ENCODE measurements at places on chromosomes 4 and X.
A peak's percentile ranks its signal among the peaks of the same experiment; 100 is the strongest.

GRCh38 chrX:100654261-100654660 is 10.3 kb downstream of the SRPX2 start:
- DNase-seq = no peak

GRCh38 chrX:20224814-20225487 is 41.8 kb downstream of the RPS6KA3 start:
- no peak for DNase-seq

DNA sequence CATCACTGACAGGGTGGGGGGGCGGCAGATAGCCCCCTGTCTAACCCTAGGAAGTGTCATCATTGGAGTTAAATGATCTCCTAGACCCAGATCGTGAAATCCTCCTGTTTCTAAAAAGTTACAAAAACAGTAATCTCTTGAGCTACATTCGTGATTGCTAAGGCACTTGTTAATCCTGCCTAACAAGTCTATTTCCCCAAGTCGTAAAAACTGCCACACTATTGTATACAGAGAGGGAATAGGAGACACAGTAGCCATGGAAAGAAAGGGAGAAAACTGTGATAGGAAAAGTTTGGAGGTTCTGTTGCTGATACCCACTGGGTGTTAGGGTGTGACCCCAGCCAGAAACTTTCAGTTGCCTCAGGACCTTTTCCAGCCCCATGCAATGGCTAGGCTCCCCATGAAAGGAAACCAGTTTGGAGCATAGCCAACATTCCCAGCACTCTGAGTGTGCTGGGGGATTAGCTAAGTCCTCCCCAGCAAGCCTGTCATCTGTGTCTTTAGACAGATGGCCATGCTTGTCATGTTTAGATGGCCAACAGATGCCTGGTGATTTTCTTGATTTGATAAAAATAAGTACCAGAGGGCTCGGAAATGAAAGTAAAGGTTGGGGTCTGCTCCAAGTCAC is 63.3 kb upstream of the ANXA10 start:
- peak; percentile 5 for DNase-seq

- no peak for DNase-seq
Measured at GRCh38 chr4:76948443-76949275, 893 bp upstream of the SEPTIN11 start.

GRCh38 chrX:37959212-37960021 is 46.9 kb upstream of the SYTL5 start:
- DNase-seq = no peak

DNA sequence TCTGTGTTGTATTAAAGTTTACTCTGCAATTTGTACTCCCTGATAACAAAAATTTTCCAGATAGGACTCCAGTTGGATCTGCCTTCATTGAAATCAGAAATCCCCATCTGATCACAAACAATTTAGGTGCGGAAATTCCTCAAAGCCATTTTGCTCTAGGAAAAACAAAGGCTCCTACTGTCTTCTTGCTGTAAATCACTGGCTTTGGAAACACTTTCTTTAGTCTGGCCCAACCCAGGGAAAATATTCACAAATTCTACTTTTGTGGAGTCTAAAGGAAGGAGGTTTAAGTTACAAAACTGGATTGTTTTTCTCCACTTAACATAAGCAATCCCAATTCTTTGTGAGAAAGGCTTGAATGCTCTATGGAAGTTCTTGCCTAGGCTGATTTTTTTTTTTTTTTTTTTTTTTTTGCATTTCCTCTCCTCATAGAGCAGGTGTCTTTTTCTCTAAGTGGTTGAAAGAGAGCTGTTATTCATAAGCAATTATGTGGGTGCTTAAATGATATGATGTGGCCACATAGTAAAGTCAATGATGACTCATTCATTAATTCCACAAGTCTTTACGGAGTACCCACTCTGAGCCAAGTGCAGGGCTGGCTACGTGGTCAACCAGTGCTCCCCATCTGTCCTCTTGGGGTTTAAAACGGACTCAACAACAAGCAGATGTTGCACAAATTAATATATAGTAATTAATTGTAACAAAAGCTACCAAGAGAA is 261.4 kb downstream of the LDB2 start:
- DNase-seq = no peak

DNA sequence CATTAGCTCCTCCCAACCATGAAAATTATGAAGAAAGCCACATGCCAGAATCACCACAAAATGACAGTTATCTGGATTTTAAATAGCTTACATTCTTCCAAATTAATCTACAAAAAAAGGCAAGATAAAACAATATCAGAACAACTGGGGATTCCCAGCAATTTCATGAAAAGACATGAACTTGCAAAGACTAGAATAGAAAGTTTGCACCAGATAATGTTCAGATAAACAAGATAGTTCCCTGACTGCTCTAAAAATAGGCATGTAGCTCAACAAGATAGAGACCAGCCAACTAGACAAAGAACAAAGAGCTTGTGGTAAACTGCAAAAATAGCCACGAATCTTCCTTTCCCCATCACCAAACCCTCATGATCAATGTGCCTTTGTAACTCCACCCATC is 30.3 kb upstream of the DDX53 start:
- no peak for DNase-seq

- DNase-seq = no peak
Measured at GRCh38 chr4:81446634-81447033, 25.1 kb downstream of the RASGEF1B start.

DNA sequence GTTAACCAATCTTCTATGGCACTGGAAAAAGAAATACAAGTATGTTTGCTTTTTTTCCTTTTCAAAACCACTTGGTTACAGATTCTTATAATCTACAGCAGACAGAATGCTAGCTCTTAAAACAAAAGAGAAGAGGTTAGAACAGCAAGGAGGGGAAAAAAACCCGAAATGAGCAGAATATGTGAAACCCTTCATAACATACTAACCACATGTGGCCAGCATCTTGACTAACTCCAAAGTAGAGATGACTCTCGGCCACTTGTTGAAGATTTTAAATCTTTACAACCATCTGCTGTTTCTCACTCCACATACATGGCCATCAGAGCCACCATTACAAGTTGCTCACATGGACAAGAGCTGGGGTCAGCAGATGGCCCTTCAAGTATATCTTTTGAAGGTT is 100.3 kb downstream of the PAPSS1 start:
- DNase-seq = no peak

DNA sequence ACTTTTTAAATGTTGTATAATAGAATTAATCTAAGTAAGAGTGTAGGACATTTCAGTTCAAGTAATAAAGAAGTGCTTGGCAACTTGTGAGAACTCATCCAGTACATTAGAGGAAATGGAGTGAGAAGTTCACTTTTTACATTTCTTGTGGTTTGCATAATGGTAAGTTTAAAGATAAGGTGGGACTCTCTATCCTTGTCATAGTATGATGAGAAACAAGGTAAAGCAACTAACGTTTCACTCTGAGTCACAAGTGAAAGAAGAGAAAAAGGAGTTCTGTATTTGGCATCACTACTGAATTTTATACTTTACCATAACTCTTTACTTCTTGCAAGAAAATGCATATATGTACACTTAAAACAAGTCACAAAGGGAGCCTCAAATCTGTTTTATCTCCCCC is 219.4 kb downstream of the SLC4A4 start:
- no peak for DNase-seq

GRCh38 chr4:128279624-128280225 is 7.9 kb downstream of the PGRMC2 start:
- no peak for DNase-seq
